Left ventricle myocardium superior (tissue), 1 donor: ENCODE measurements at places on chromosomes 4 and X. TPM values are rescaled to one million over a fixed set of nuclear protein-coding genes. Genes with fewer than 3 reads are reported as not detected.

Gene TRPC3
- total RNA-seq: 0.25 TPM

Gene ZDHHC9
- 13.4 TPM for total RNA-seq

Gene HCFC1
- 27.0 TPM for total RNA-seq

Gene NKX6-1
- total RNA-seq: not detected

Gene DGAT2L6
- not detected for total RNA-seq

Gene LUZP4
- not detected for total RNA-seq

Gene UGT2A3
- not detected for total RNA-seq

Gene PASD1
- not detected for total RNA-seq

Gene PNMA3
- 1.8 TPM for total RNA-seq

Gene UCP1
- not detected for total RNA-seq

Gene RAB28
- total RNA-seq: 20.8 TPM

Gene SLC26A1
- total RNA-seq: not detected
